ENCODE measurements at places on chromosomes 2 and 18. TPM values are rescaled to one million over a fixed set of nuclear protein-coding genes. Genes with fewer than 3 reads are reported as not detected.

Gene ZSCAN30
- total RNA-seq, result 19.7 TPM

Gene ATOH8
- total RNA-seq, result 59.1 TPM

Gene SPAST
- 19.0 TPM for total RNA-seq

Gene AMER3
- total RNA-seq, result not detected

Gene PASK
- total RNA-seq, result 3.7 TPM

Gene SLC25A52
- total RNA-seq, result not detected

Gene SIX3
- total RNA-seq, result not detected

Gene FAM237A
- not detected for total RNA-seq

Gene CRYBA2
- not detected for total RNA-seq

Gene GNLY
- total RNA-seq, result not detected
